ENCODE measurements at places on chromosomes 6 and 20.

DNA sequence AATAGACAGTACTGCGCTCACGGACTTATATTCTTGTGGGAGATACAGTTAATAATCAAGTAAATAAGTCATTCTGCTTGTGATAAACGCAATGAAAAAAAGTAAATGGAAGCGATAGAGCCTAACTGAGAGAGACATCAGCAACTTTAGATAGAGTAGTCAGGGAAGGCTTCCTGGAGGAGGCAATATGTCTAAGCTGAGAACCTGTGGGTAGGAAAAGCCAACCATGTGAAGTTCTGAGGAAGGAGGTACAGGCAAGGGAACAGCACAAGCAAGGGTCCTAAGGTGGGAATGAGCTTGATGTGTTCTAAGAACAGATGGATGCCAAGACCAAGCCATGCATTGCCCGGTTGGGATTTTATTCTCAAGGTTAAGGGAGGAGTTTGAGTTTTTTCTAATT is 7.2 kb upstream of the KCNB1 start:
- no peak for DNase-seq

- DNase-seq = no peak
Observed at GRCh38 chr6:135779213-135779612, 72.3 kb upstream of the PDE7B start.

DNA sequence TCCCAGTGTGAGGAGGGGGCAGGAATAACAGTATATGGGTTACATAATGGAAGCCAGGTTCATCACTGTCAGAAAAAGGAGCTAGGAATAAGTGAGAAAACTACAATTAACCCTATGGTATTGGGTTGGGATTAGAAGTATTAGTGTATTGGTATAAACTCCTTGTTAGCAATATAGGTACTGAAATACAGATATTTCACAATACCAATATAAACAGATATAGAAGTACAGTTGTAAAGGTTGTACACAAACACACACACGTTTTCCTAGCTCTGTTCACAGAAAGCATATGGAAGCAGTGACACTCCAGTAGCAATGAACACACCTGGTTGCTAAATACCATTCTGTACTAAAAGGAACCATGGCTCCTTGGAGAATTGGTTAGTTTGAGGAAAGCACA is 148.5 kb downstream of the KIF16B start:
- no peak for DNase-seq

- DNase-seq = no peak
Observed at GRCh38 chr6:64270083-64270482, 634.5 kb downstream of the PHF3 start.

GRCh38 chr6:28880894-28881780 is 42.6 kb downstream of the TRIM27 start:
- peak; percentile 81 for DNase-seq

- peak; percentile 4 for DNase-seq
Observed at GRCh38 chr6:17585766-17586490, 14.2 kb upstream of the FAM8A1 start.

GRCh38 chr6:1624058-1624850 is 14.5 kb downstream of the FOXC1 start:
- DNase-seq = no peak

- DNase-seq = no peak
Observed at GRCh38 chr6:137937834-137938233, 70.8 kb downstream of the TNFAIP3 start.

- no peak for DNase-seq
Observed at GRCh38 chr20:62822788-62823651, 6.2 kb downstream of the COL9A3 start.
